Psoas muscle (tissue), 8 donors: ENCODE measurements at places on chromosomes 1 and 21. TPM values are rescaled to one million over a fixed set of nuclear protein-coding genes. Genes with fewer than 3 reads are reported as not detected.

HTR1D gene
- polyA plus RNA-seq: 0.03 TPM

PDE9A gene
- polyA plus RNA-seq: 1.8 TPM

PCP4L1 gene
- 0.25 TPM for polyA plus RNA-seq

INPP5B gene
- 4.5 TPM for polyA plus RNA-seq

APCS gene
- polyA plus RNA-seq: not detected

- no peak for DNase-seq
Measured at GRCh38 chr1:93004566-93005251, 43.4 kb upstream of the DIPK1A start.

- DNase-seq: no peak
Measured at GRCh38 chr1:30184393-30185141, 538.8 kb downstream of the MATN1 start.

- DNase-seq: no peak
Measured at GRCh38 chr1:8797216-8797615, 20.2 kb downstream of the RERE start.

DNA sequence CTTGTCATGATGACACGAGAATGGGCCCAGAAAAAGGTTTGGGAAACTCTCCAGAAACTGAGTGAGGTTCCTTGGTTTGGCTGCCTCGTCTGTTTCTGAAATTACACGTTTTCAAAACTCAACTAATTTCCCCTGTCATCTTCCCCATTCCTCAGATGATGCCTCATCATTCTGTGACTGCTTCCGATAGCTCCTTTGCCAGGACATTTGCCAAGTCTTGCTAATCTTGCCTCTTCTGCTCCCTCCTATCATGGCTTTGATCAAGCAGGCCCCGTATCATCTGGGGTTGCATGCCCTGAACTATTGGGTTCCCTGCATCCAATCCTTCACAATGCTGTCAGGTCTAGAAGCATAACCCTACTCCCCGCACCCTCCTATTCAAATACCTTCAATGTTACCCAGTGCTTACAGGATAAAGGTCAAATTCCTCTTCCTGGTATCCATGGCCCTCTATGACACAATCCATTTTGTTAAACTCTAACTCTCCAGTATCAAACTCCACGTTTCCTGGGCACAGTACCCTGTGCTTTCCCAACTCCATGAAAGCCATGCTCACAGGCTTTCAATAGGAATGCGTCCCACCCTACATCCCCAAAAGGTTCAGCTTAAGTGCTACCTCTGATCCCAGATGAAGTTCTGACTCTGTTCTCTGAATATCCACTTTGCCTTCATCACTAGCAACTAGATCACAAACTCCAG, 22.2 kb upstream of the TMEM200B start:
- DNase-seq: no peak

DNA sequence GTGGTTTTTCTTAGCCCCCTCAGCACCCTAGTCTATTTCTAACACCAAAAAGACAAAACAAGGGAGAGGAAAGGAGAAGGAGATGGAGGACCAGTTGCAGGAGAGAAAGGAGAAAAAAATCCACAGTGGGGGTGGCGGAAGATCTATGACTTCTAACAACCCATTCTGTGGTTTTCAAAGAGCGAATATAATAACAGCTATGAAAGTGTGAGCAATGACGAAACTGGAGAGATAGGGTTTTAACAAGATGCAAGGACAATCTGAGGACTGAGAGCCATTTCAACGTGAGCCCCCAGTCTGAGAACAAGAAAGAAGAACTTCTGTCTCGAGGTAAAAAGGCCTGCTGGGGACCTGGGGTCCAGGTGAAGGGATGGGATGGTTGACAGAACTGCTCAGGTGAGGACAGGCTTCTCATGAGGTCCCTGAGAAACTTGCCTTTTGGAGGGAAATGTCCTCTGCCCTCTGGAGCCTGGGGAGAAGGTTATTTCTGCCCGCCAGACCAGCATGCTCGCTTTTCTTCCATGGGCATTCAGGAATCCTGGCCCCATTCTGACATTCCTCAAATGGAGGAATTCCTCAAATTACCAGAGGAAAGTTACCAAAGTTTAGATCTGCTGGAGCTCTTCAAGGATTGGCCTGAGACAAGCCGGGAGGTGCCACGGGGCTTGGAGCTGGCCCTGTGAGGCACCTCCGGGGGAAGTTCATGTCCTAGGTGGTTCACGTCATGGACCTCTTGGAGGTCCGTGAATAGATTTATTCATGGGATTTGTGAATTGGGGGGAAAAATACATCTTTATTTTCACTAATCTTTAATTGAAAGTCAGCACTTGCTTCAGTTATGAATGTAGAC, at the start of gene CD160:
CD160 (plus strand) TSS at position 270 of the 850 bp plus-strand sequence. CDS start 8,829 bp downstream, outside the sequence.
- DNase-seq: no peak

- DNase-seq: no peak
Measured at GRCh38 chr1:36068866-36069265, 15.0 kb upstream of the TEKT2 start.

DNA sequence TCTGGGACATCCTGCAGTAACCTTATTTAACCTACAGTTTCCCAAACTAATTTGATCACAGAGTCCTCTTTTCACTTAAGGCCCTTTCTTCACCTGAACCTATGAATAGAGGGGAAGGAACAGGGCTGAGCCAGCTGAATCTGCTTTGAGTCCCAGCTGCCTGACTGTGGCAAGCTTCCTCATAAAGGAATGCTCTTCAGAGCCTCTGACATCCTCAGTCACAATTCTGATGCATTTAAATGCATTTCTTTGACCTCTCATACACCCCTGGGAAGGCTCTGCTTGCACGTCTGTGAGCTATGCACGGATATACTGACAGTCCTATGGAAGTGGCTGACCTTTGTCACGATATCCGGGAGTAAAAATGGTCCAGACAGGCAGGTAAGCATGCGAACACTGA, 673.1 kb downstream of the SMYD3 start:
- no peak for DNase-seq

- no peak for DNase-seq
Measured at GRCh38 chr1:159790237-159790917, 9.6 kb downstream of the DUSP23 start.

- DNase-seq: no peak
Measured at GRCh38 chr1:187715483-187715882, 886.7 kb downstream of the PLA2G4A start.

DNA sequence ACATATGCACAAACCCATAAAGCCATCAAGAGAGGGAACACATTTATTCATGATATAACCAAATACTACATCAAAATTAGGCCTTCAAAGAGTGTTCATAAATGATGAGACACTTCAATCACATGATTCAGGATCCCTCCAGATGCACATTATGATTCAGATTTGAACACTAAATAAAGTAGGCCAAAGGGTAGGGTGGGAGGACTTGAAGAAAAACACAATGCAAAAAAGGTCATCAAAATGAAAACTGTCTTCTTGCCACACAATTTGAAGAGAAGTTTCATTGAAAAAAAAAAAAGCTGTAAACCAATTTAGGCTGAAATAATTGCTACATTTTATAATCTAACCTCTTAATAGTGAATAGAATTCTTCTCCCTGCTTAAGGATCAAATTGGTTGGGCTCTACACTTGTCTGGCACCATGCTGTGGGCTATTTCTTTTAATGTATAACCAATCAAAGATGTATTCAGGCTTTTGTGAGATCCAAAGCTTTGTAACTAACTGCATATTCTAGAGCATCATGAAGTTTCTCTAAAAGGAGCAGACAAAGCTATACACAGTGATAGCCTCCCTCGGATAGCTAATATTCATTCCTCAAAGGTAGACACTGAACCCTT, 58.1 kb downstream of the ZSWIM5 start:
- DNase-seq: no peak

GRCh38 chr1:89633800-89634625, 1.1 kb downstream of the LRRC8C start:
- no peak for DNase-seq

DNA sequence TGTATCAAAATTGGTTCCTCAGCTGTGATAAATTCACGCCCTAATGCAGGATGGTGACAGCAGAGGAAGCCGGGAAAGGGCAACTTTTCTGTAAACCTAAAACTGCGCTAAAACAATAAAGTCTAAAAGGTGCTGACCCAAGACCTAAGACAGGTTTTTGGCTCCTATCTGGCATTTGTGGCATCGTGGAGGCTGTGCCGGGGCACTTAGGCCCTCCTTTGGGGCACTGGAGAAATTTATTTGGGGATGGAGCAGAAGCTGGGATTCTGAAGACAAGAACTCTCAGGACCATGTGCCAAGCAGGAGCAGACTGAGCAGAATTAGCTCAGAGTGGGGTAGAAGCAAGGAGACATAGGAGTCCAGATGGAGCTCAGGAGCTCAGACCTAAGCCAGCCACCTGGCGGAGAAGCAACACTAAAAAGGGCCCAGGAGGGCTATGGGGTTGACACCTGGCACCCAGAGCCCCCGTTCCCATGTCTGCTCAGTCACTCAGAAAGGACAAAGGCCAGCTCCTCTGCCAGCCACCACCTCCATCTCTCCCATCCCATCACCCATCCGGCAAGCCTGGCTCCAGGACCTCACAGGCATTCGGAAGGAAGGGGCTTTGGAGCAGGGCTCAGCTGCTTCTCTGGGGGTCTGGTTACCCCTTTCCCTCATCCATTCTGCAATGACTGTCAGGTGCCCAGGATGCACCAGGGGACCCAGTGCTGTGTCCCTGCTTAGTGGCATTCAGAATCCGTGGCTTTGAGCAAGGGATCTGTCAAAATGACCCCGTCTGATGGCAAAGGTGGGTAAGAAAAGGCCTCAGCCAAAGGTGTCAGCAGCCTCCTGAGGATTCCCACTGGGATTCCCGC, 347.7 kb downstream of the NPHP4 start:
- DNase-seq: no peak

GRCh38 chr1:19307794-19308508, 4.0 kb downstream of the AKR7A2 start:
- no peak for DNase-seq

GRCh38 chr1:96557336-96557735, 164.2 kb upstream of the PTBP2 start:
- no peak for DNase-seq

GRCh38 chr21:24844671-24845070, 762.6 kb downstream of the MRPL39 start:
- no peak for DNase-seq

DNA sequence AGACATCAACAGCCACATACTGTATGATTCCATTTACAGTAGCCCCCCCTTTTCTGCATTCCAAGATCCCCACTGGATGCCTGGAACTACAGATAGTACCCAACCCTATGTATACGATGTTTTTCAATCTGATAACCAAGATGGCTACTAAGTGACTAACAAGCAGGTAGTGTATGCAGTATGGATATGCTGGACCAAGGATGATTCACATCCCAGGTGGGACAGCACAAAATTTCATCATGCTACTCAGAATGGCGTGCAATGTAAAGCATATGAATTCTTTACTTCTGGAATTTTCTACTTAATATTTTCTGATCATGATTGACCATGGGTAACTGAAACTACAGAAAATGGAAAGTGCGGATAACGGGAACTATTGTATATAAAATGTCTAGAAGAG, 30.0 kb upstream of the MRPS6 start:
- no peak for DNase-seq

DNA sequence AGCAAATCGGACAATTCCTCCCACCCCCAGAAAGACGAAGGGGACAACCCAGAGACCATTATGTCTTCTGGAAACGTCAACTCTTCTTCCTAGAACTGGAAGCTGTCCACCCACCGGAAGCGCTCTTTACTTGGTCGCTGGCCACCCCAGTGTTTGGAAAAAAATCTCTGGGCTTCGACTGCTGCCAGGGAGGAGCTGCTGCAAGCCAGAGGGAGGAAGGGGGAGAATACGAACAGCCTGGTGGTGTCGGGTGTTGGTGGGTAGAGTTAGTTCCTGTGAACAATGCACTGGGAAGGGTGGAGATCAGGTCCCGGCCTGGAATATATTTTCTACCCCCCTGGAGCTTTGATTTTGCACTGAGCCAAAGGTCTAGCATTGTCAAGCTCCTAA, 3.2 kb downstream of the S1PR1 start:
- DNase-seq: peak; percentile 53

DNA sequence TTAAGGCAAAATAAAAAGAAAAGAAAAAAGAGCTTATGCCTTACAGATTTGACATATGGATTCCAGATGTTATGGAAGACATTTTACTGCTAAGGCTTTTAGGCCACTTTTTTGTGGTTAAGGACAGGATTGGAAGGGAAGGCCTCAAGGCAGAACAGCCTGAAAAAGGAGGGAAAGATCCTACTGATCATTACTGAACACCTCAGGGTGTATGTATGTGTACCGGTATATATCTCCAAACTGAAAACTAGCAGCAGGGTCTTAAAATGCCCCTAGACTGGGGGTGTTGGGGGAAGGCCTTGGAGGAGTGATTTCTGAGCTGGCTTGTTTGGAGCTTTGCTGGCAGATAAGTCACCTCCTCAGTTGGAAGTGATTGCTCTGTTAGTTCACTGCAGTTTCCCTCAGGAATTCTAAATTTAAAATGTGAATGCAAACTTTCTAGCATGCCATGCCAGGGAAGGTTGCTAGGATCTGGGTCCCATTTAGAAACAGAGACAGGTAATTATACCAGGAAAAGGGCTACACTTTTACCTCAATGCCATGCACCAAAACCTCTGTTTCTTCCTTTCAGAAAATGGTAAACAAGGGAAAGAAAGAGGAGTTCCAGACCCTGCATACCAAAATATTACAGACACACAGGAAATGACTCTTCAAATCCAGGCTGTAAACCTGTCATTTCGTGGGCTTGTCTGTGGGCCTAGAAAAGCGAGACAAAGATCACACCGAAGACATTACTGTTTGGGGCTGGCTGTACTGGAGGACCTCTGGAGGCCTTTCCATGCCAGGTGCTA, 15.0 kb downstream of the C1orf52 start:
- DNase-seq: no peak

GRCh38 chr1:155977690-155978324, 540 bp downstream of the ARHGEF2 start:
- DNase-seq: peak; percentile 70

GRCh38 chr1:6066680-6067079, 21.0 kb downstream of the KCNAB2 start:
- DNase-seq: no peak

DNA sequence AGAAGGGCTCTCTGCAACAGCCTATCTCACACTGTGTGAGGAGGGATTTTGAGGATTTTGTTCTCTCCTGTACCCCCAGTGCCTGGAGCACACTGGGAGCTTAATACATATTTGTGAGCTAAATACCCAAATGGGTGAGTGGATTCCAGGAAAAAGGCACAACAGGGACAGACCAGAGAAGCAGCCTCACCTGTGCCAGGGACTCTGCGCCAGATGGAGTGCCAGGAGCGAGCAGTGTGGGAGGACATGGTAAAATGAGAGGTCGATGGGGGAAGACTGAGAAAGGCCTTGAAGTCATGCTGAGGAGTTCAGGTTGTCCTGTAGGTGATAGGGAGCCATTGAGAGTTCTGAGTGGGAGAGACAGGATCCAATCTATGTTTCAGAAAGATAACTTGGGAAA, 11.0 kb upstream of the KCNA2 start:
- no peak for DNase-seq

GRCh38 chr1:113701429-113701828, 57.9 kb downstream of the PHTF1 start:
- DNase-seq: no peak
